NCI-H510A (cell line): ENCODE measurements at places on chromosomes 11 and 22.

- no peak for DNase-seq
Measured at GRCh38 chr11:64139049-64139448, 26.9 kb downstream of the MACROD1 start.

DNA sequence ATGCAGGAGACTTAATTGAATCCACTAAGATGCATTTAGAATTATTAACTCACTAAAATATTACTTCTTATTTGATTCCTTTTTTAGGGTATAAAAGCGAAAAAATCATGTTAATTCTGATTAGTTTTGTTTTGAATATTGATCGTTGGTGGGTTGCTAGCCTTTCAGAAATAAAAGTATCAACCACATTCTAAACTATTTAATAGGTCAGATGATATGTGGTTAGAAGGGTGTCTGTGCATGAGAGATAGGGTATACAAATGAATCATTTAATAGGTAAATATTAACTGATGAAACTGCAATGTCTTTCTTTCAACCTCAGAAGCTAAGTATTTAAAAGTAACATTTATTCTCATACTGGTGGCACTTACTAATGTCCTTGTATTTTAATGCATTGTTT, 515.1 kb downstream of the CNTN5 start:
- DNase-seq, result no peak

DNA sequence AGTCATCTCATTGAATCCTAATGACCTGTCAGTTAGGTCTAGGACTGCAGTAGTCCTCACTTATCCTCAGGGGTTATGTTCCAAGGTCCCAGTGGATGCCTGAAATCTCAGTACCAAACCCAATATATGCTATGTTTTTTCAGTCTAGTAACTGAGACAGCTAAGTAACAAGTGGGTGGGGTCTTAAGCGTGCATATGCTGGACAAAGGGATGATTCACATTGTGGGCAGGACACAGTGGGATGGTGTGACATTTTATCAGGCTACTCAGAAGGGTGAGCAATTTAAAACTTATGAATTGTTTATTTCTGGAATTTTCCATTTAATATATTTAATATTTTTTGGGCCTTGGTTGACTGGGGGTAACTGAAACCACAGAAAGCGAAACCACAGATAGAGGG, 29.0 kb downstream of the DDX10 start:
- no peak for DNase-seq

- DNase-seq, result no peak
Measured at GRCh38 chr11:21116009-21116408, 446.6 kb downstream of the NELL1 start.

DNA sequence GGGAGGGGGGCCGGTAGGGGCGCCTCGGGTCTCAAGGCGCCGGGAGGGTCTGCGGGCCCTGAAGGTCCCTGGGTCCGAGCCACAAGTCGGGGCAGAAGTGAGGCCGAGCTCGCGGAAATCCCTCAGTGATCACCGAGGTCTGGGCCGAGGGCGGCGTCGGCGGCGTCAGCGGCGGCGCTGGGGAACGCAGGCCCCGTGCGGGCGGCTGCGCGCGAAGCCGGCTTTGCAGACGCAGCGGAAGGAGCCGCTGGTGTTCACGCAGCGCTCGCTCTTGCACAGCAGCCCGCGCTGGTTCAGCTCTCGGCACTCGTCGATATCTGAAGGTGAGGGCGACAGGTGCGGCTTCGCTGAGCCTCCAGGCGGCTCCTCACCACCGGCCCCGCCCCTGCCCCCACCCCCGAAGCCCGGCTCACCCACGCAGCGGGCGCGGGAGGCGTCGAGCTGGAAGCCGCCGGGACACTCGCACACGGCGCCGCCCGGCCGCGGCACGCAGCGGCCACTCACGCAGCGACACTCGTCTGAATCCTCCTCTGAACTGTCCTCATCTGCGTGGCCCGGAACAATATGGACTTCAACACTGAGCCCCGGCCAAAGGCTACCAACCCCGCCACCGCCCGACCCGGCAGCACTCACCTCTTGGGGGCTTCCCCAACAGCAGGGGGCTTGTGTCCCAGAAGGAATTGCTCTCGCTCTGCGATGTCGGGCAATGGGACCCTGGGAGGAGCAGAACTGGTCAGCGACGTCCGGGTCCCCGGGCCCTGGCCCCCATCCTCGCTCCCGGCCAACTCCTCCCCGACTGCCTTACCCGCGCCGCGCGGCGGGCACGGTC, 14.2 kb downstream of the SCYL1 start:
- DNase-seq, result no peak

- DNase-seq, result no peak
Measured at GRCh38 chr11:131840545-131840944, 470.1 kb downstream of the NTM start.

- no peak for DNase-seq
Measured at GRCh38 chr11:125376856-125377255, 119.2 kb downstream of the FEZ1 start.

DNA sequence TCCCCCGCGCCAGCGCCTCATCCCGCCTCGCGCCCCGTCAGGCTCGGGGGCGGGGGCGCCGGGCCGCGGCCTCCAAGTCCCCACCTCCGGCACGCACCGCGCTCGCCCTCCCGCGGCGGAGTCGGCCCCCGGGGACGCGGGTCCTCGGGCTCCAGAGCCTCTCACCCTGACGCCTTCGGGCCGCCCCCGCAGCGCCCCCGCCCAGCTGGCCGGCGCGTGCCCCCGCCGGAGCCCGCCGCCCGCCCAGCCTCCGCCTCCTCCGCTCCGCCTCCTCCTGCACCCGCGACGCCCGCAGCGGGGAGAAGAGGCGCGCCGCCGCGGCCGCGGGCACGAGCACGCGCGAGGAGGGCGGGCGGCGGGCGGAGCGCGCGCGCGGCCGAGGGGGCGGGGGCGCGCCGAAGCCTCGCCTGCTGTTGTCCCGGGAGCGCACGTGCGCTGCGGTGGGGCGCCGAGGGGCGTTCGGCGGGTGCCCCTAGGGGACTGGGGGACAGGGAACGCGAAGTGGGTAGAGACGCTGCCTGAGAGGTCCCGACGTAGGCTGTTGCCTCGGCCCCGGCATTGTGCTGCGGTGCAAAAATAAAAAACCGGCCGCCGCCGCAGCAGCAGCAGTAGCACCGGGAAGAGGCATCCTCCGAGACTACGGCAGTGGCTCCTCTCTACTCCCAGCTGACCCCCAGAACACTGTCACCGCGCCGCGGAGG, 87.4 kb upstream of the ARHGAP32 start:
- peak; percentile 94 for DNase-seq

DNA sequence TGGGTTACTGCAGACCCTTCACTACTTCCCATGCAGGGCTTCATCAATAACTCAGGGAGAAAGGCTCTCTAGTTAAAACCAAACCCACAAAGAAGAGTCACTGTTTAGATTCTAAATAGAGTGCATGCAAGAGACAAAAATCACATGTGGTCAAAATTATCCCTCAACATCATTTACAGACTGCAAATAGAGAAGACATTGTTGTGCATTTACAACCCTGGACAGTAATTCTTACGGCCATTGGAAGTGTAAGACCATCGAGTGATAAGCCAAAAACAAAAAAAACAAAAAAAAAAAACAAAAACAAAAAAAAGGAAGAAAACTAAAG, 93.4 kb downstream of the RASSF10 start:
- DNase-seq, result no peak

DNA sequence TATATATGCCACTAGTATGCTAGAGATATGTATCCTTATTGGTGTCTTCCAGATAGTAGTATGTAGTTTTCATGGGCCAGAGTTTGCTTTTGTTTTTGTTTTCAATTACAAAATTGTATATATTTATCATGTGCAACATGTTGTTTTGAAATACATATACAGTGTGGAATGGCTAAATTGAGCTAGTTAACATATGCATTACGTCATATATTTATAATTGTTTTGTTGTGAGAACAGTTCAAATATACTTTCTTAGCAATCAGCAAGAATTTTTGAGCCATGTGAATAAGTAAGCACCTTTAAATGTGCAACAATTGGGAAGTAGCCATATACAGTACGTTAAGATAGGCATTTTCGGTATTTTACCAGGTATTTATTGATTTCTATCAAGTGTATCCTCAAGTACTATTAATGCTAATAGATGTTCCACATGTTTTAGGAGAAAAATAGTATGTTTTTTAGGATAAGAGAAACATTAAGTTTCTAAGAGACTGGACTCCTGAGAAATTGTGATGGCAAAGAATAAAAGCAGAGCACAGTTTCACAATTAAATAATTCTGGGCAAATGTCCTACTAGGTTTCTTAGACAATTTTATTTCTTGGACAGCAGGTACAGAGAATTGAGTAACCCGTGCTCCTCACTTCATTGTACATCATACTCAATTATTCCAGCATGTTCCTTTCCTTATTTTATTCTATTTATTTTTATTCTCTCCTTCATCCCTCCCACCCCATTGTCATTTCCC, 60.5 kb upstream of the SLC5A12 start:
- no peak for DNase-seq

DNA sequence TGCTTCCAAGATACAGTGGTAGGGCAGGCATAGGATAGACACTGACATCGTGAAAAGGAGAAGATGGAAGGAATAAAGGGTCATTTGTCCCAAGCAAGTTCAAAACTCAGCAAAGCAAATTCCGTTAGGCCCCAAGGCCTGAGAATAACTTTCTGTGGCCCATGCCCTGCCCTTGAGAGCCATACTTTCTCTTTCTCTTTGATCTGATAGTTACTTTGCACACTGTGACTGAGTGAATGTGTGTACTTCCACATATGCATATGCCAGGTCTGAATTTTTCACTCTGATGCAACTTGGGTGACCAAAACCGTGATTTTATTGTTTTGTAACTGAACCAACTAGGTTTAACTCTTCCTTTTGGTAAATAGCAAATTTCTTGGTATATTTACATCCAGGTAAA, 371.5 kb downstream of the RAB38 start:
- no peak for DNase-seq

GRCh38 chr11:85843929-85844328, 11.3 kb upstream of the CCDC83 start:
- DNase-seq, result no peak

GRCh38 chr11:46071091-46071490, 50.2 kb downstream of the PHF21A start:
- DNase-seq, result no peak

DNA sequence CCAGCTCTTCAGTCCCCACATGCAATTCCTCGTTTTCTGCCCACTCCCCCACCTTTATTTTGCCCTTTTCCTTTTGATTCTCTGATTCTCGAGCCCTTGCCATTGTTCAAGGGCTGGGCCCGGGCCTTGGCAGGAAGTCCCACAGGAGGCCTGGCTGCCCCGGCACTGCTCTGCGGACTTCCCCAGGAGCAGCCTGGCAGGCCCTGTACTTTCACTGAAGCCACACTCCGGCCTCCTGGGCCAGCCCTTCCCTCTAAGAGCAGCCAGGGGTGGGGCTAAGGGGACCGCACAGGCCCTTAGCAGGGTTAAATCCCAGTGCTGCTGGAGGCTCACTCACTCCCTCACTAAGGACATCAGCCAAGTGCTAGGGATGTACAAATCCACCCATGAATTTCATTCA, 4.1 kb downstream of the LRRC32 start:
- DNase-seq, result no peak

DNA sequence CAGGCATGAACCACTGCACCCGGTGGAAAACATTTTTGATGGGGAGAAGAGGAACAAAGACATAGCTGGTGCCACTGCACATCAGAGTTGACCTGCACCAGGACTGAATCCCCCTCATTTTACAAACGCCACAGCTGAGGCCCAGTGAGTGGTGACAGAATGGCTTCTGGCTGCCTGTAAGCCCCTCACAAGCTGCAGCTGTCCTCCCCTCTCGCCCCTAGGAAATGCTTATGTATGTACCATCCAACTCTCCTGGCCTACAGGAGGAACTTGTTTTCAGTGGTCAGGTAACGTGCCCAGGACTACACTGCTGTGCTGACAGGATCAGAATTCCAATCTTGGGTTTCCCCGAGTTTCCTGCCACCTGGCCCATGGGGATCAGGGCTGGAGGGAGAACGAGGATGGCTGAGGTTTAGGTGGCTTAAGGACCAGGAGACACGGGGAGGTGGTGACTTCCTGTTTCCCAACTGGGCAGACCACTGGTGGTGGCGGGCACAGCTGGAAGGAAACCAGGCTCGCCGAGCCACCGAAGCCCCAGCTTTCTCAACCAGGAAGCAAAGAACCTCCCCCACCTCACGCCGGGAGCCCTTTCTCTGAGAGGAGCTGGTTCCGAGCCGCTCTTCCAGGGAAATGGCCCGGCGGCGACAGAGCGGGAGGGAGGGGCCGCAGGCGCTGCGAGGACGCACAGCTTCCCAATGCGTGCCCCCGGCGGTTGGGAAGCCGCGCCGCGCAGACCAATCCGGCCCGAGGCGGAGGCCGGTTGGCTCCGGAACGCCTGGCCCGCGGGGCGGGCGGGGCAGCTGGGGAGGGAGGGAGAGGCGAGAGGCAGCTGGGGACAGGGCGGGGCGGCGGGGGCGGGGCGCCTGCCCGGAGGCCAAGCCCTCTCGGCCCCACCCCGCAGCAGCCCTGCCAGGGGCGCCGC, 1.0 kb upstream of the LRFN4 start:
- peak; percentile 97 for DNase-seq

DNA sequence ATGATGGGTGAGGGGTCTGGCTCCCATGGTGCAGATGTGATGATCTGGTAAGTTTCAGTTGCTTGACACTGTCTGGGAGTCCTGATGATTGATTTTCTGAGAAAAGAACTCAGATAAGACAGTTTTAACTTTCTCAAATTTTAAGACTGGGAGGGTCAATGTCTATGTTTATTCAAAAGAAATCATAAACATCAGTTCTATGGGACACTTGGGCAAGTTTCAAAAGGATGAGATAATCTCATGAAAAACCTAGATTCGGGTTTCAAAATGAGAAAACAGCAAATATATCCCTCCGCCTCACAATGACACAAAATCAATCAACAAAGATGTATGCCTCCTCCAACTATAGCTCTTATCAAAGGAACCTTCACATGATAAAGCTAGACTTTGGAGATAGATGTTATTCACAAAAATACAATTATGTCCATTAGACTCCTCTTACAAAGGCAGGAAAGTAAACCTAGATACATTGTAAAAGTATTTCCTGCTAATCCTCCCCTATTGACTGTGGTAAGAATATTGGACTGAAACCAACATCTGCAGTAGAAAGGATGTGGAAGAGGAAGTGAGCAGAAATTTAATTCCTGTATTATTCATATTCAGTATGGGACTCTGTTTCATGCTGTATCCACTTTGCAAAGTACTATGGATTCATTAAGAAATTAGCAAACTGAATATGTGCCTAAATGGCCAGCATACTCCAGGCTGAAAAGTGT, 21.6 kb downstream of the SVIP start:
- no peak for DNase-seq

DNA sequence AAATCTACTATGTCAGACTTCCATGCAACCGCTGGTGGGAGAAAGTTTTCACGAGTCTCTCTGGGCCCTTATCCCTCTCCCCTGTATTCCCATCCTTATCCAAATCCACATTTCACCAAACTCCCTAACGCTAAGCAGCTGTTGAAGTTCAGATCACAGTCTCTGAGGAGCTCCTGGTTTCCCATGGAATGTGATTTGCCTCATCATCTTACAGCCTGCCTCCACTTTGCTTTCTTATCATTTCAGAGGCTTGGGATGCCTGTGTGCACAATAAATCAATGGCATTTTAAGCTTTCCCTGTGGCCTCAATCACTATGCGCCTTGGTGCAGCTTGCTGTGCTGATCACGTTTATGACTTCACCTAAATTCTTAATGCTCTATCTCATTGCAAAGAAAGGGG, 352.4 kb upstream of the FAT3 start:
- no peak for DNase-seq
